ENCODE measurements at places on chromosomes 2 and 18.

DNA sequence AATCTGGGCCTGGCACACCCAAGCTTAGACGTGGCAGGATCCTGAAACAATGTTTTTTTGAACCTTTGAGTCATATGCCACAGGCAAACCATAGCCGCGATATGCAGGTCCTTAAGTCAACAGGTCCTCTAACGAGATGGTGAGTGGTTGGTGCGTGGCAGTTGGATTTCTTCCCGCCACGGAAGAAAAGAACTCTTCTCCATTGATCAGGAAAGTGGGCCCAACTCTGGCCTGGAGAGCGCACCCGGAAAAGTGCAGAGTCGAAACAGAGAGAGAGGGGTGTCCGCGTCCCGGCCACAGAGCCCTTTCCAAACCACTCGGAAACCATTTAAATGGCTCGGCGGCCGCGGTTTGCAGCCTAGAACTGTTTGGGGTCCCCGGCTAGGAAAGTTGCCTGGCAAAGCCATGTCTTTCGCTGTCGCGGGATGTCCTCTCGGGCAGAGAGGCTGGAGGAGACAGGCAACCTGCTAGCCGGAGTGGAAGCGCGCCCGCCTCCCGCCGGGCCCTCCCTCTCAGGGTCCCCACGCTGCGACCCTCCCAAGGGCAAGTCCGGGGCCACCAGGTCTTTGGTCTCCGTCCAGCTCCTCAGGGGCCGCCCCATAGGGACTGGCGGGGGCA is 777 bp downstream of the GALNT3 start:
- peak; percentile 49 for DNase-seq

DNA sequence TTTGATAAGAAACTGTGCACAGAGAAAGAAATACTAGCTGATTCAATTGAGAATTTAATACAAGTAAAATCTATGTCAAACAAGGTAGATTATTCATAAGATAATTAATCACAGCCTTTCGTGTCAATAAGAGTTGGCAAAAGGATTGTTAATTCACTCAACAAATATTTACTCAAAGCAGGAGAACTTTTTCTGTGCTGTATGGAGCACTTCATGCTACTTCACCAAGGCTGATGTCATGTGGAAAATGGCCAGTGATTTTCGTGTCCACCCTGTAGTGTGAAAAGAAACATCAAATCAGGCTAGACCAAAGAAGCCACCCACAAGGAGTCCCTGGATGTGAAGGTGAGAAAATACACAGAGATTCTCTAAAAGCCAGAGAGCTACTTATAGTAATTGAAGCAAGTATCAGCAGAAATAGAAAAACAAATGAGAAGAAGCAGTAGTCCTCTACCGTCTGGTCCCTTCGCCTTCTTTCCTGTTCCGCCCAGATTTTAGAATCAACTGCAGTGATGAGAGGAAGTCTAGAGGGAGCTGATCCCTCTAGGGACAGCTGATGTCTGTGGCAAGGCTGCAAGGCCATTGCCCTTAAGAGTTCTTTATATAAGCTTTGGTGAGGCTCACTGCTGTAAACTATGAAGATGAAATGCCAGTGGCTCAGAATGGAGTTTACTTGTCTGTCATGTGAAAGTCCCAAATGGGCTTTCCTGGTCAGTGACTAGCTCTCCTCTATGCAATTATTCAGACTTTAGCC is 201.3 kb upstream of the APCDD1 start:
- DNase-seq = peak; percentile 29

DNA sequence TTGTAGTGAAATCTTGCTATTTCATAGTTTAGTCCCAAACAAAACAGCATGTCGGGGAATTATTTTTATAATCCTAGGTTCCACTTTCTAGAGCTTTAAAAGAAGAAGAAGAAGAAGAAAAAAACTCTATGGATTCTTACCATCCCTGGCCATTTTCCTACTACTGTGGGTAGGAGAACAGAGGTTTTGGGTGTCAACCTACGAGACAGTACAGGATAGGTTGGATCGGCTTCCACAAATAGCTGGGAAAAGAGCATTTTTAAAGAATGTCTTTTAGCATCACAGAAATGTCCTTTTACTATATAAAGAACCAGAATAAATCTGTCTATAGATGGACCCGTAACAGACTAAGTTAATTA is 65.2 kb downstream of the RBMS1 start:
- no peak for DNase-seq

DNA sequence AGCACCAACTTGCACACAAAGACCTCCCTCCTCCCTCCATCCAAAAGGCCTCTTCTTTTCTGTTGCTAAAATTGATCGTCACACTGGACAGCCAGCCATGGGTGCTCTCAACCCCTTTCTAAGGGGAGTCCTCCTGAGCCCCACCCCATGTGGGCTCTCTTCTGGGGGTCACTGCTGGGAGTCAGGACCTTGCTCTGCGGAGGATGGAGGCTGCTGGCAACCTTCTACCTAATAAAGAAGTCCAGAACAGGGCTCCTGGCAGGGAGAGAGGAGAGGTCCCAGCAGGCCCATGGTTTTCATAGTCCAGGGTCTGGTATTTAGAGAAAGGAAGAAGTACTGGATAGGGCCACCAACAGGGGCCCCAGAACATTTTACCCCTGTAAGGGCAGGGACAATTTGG is 67.6 kb upstream of the OTOS start:
- DNase-seq = no peak

DNA sequence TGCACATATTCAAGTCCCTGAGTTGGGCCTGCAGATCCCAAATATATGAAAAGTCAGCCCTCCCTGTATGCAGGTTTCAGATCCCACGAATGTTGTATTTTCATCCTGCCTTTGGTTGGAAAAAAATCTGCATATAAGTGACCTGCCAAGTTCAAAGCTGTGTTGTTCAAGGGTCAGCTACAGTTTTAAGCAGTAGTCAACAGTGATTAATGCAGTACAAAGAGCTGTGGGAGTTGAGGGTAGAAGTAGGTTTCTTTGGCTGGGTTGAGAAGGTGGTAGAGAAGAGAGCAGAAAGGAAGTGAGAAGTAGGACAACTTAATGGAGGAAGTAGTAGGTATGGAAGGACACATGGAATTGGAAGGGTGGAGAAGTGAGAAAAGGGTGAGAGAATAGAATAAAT is 127.9 kb downstream of the ANKRD44 start:
- DNase-seq = no peak

DNA sequence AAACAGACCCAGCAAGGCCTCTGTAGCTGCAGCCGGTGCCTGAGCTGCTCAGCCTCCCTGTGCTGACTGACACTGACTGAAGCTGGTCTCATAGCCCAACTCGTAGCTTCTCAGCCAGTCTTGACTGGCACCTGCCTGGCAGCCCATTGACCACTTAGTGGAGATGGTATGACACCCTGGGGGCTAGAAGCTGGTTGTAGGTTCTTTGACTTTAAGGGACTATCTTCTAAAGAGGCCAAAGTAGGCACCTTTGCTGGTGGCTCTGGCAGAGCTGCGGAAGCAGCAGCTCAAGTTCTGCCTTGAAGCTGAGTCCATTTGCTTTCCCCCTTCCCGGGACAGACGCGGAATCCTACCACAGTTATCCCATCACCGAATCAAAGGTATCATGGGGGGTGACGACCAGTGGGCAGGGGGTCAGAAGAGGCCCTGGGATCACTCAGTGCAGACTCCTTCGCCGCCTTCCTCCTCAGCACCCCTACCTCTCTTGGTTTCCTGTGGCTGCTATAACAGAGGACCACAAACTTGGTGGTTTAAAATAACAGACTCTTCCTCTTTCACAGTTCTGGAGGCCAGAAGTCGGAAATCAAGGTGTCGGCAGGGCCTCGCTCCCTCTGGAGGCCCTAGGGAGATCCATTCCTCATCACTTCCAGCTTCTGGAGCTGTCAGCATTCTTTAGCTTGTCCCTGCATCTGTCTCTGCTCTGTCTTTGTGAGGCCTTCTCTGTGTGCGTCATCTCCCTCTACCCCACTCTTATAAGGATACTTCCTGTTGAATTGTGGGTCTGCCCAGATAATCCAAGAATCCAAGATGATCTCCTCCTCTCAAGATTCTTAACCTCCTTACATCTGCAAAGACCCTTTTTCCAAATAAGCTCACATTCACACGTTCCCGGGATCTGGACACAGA is 13.7 kb upstream of the FOSL2 start:
- DNase-seq = no peak

GRCh38 chr2:199882667-199883066 is 28.4 kb upstream of the C2orf69 start:
- DNase-seq = no peak

DNA sequence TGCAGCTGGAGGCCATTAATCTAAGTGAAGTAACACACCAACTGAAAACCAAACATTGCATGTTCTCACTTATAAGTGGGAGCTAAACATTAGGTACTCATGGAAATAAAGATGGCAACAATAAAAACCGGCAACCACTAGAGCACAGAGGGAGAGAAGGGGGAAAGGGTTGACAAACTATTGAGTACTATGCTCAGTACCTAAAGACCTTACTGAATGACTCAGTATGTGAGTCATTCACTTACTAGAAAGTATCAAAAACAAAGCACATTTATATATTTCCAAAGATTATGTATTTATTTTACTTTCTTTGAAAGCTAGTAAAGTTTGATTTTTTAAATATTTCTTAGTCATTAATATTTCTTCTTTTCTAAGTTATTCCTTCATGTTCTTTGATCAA is 48.9 kb downstream of the ZNF385B start:
- no peak for DNase-seq

GRCh38 chr2:226915846-226916360 is 80.0 kb downstream of the RHBDD1 start:
- DNase-seq = no peak

DNA sequence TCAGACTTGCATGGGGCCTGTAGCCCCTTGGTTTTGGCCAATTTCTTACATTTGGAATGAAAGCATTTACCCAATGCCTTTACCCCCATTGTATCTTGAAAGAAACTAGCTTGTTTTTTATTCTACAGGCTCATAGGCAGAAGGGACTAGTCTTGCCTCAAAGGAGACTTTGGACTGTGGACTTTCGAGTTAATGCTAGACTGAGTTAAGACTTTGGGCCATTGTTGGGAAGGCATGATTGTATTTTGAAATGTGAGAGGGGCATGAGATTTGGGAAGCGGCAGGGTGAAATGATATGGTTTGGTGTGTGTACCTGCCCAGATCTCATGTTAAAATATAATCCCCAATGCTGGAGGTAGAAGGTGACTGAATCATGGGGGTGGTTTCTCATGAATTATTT is 13.4 kb upstream of the WDR75 start:
- no peak for DNase-seq

DNA sequence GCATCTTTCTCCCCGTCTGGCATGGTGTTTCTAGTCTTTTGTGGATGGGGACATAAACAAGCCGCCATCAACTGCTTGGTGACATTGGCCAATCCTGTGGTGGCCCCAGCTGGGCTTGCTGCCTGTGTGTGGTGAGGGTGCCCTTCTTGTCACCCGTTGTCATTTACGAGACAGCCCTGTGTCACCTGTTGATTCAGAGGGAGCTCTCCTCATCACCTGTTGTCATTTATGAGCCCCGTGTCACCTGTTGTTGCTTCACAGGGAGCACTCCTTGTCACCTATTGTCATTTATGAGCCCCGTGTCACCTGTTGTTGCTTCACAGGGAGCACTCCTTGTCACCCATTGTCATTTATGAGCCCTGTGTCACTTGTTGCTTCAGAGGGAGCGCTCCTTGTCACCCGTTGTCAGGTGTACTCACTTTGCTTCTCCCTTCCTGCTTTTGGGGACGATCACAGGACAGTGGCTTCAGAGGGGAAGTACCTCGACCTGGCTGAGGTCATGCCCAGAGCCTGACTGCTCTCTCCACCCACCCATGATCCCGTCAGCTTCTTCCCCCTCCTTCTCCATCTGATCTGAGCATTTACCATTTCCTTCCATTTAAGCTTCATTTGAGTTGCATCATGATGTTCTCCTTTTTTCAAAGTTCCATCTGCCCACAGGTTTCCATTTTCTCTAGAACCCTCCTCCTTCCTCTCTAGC is 29.1 kb downstream of the HPCAL1 start:
- DNase-seq = peak; percentile 94

GRCh38 chr2:7427293-7428060 is 510.3 kb downstream of the RNF144A start:
- DNase-seq = peak; percentile 47

DNA sequence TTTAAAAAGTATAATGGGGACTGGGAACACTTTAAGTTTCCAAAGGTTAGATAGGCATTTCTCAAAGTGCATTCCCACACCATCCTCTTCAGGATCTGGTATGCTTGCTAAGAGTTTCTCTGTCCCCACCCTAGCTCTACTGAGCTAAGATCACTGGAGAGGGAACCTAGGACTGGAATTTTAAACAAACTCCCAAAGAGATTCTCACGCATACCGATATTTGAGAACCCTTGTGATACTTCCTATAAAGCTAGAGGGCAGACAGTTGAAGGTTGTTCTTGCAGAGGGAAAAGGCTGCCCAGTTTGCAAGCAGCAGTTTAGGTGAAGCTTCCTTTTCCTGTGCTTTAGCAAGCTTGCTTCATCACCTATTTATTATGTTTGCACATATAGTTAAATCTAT is 3.6 kb downstream of the CNRIP1 start:
- DNase-seq = no peak

- DNase-seq = peak; percentile 10
Measured at GRCh38 chr18:50218432-50219197, 23.7 kb upstream of the MYO5B start.

DNA sequence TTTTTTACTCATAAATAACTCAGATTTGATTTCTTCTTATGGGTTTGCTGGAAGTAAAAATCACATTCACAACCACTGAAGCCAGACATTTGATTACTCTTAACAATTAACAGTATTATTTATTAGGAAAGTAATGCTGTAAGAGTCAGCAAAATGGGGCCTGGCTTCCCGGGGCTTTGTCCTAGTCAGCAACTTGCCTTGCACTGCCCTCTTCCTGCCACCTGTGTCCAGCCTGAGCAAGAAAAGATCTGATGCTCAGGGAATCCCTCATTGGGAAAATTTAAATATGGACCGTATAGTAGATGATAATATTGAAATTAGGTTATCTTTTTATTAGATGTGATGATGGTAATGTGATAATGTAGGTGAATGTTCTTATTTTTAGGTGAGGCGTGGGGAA is 30.8 kb upstream of the ACYP2 start:
- DNase-seq = no peak

Data from CD14-positive monocyte (primary cell).